ENCODE measurements at places on chromosomes 7 and 10. TPM values are rescaled to one million over a fixed set of nuclear protein-coding genes. Genes with fewer than 3 reads are reported as not detected.

CTAGE8 gene
- total RNA-seq: not detected

EMX2 gene
- 0.81 TPM for total RNA-seq

- DNase-seq: no peak
Measured at GRCh38 chr7:108423089-108423989, 32.9 kb downstream of the NRCAM start.

GRCh38 chr10:124496150-124496549 lies 34.5 kb downstream of the LHPP start:
- DNase-seq: no peak

DNA sequence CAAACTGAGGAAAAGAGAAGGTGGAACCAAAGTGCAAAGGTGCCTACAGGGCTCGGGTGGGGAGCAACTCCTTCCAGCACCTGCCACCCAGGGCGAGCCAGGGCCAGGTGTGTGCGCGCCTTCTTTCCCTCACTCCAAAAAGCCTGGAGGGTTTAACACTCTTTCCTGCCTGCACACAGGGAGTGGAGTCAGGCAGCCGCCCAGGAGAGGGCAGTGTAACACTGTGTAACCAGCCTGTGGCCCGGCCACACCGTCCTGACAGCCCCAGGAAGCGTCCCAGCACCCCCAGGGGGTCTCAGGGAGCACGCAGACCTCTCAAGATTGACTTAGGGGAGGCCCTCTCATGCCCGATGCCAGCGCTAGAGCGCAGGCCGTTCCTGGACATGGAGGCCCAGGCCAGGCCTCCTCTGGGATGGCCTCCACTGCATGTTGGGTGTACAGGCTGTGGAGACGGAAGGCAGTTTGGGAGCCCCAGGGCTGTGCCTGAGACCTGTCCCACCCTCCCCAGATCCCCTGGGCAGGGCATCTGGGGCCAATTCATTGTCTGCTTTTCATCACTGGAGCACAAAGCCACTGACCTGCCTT lies 13.4 kb downstream of the BRI3 start:
- peak; percentile 62 for DNase-seq

DNA sequence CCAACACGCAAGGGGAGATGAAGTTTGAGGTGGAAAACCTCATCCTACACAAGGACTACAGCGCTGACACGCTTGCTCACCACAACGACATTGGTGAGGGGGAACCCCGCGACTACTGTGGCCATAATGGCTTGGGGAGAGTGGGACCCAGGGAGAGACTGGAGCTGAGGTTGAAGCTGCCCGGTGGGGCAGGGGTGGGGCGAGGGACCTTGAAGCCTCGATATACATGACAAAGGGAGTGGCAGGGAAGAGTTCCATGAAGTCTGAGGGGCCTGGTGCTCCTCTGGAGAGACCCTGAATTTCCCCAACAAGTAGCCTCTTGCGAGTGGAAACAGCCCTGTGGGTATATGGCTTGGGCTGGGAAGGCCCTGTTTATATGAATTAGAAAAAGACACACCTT lies 3.1 kb downstream of the PLAU start:
- DNase-seq: no peak

ATAD1 gene
- 62.9 TPM for total RNA-seq

- no peak for DNase-seq
Measured at GRCh38 chr7:69684369-69685292, 86.4 kb downstream of the AUTS2 start.
